ENCODE measurements at places on chromosomes 7 and 10. TPM values are rescaled to one million over a fixed set of nuclear protein-coding genes. Genes with fewer than 3 reads are reported as not detected.

NYAP1 gene
- 0.88 TPM for polyA plus RNA-seq

CACNA2D1 gene
- not detected for polyA plus RNA-seq

OR2A25 gene
- polyA plus RNA-seq: not detected

TACR2 gene
- polyA plus RNA-seq: not detected

ASZ1 gene
- not detected for polyA plus RNA-seq

TFPI2 gene
- 0.17 TPM for polyA plus RNA-seq

STK31 gene
- 0.20 TPM for polyA plus RNA-seq
